ENCODE measurements at places on chromosomes 6 and 20.

DNA sequence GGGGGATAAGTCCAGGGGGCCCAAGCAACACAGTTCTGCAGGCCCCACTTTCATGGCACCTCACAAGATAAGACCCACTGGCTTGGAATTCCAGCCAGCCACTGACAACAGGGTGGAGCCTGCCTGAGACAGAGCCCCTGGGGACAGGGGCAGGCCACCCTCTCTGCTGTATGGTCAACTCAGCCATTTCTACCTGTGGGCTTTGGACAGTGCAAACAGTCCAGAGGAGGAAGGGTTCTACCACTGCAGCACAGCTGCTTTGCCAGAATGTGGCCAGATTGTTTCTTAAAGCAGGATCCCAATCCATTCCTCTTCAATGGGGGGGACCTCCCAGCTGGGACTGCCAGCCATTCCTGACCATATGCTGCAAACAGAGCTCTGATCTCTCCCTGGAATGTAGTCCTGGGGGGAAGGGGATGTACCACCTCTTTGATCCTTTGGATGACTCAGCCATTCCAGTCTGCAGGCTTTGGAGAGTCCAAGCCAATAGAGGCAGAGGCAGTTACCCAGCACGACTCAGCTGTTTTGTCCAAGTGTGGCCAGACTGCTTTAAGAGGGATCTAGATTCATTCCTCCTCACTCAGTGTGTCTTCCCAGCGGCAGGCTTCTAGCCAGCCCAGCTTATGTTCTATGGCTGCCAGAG is 842.2 kb downstream of the EPHA7 start:
- DNase-seq = no peak

GRCh38 chr20:328975-329695 is 3.8 kb downstream of the SOX12 start:
- no peak for DNase-seq

GRCh38 chr6:158049055-158050028 is 67.7 kb downstream of the SYNJ2 start:
- no peak for DNase-seq

GRCh38 chr20:48659858-48660257 is 167.9 kb downstream of the PREX1 start:
- DNase-seq = no peak

- DNase-seq = peak; percentile 57
These were observed 97.4 kb downstream of the OR2B2 start for GRCh38 chr6:27814665-27815424.

DNA sequence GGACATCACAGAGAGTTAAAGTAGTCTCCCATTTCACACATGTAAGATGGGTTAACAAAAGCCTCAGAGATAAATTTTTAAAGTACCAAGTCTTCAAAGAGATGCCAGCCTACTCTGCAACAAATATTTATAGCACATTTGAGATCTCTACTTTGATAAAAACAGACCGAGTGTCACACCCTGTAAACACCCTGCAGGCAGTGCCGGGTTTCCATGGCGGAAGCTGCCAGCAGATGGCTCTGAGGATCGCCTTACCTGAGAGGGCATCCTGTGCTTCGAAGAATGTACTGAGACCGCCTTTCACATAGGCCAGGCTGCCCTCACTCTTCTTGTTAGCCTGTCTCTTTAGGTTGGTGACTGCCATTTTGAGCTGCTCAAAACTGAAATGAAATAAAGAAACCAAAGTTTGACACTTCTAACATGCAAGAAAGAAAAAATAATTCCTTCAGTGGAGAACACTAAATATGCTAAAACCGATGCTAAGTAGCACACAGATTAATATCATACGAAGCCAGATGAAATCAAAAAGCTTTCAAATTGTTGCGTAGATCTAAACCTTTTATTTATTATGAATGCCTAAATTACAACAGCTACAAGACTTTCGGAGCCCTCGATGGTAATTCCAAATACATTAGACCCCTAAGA is 39.3 kb downstream of the HUS1B start:
- no peak for DNase-seq

- DNase-seq = no peak
These were observed 474.4 kb upstream of the HSF2 start for GRCh38 chr6:121925024-121925423.

- DNase-seq = no peak
These were observed 225.9 kb upstream of the BTBD3 start for GRCh38 chr20:11691766-11692165.

GRCh38 chr20:34781220-34781619 is 44.2 kb downstream of the NCOA6 start:
- DNase-seq = no peak

- DNase-seq = no peak
These were observed 180.5 kb downstream of the IBTK start for GRCh38 chr6:82066991-82067411.

Measured in activated gamma-delta T cell treated with anti-CD3 and anti-CD28 coated beads, Interleukin-2, amount 50 U/mL, for 16 hours (primary cell).